Trophoblast cell (in vitro differentiated cells and primary cell): ENCODE measurements at places on chromosomes 4 and X.

DNA sequence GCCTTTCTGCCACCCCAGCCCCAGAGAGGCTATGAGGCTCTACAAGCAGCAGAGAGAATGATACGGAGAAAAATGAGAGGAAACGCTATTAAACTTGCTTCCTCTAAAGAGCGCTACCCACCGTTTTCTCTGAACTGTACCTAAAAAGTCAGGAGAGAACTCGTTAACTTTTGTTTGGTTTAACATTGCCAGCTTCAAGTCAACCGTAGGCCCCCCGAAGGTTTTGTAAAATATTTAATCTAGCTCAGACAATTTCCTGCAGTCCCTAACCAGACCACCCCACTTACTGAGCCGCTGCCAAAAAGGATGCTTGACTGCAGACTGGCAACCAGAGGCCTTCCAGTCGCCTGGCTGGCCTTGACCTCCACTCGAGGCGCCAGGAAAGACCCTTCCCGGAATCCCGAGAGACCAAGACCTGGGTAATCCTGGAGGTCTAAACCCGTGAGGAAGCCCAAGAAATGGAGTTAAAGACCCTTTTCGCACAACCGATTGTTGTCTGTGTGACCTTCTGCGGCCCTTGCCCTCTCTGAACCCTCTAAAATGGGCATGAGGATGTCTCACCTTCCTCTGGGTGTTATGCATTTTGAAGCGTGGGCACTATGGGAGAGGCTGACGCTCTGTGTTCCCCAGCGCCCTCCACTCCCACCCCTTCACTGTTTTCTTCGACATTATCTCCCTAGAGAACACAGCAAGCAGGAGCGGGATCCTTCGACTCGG lies 86.3 kb downstream of the BCOR start:
- DNase-seq: no peak

DNA sequence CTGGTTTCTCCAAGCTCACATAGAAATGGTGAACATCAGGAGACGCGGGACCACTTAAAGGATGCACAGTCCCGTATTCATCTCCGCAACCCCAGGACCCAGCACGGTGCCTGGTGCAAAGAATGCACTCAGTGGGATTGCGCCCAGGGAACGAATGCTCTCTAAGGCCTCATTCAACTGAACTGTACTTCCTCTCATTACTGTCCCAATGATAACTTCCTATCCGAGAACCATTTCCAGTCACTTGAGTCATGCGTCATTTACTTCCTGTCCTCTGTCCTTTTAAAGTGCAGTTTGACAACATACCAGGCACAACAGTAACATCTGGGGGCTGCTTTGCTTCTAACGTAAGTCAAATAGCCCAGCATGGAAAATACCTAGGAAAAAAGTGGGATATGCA lies 75.7 kb downstream of the RBM47 start:
- peak; percentile 74 for DNase-seq

DNA sequence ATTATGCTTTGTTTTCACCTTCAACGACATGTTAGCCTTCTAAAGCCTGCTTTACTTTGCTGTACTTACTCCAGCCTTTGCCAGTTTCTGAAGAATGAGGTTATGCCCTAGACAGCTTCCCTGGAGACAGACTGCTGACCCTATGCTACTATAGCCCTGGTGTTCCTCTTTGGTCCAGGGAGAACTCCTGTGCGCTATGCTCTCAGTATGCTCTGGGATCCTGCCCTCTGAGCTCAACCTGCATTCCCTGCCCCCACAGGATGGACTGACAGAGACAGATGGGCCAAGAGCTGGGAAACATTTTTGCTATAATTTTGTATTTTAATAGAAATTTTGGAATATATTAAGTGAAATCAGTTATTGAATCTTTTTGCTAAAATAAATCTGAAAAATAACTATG lies 425.9 kb downstream of the TMA16 start:
- no peak for DNase-seq

- no peak for DNase-seq
These were observed 236.6 kb downstream of the RASL11B start for GRCh38 chr4:53098681-53099121.

DNA sequence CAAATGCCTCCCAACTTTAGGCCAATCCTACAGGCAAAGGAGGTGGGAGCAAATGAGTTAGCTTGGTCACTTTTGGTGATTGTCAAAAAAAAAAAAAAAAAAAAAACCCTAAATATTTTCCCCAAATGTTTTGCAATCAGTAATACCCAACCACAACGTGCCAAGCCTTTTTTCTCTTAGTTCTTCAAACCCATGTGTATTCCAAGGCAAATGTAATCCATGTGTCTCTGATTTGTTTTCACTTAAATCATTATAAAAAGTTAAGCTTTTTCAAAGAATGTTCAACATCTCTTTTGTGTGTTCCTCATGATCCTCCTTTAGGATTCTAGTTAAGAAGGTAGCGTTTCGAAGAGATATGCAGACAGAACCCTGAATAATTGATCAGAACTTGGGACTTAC lies 328.4 kb downstream of the PAPSS1 start:
- no peak for DNase-seq

GRCh38 chrX:78119521-78120227 lies 15.6 kb downstream of the PGK1 start:
- DNase-seq: no peak

DNA sequence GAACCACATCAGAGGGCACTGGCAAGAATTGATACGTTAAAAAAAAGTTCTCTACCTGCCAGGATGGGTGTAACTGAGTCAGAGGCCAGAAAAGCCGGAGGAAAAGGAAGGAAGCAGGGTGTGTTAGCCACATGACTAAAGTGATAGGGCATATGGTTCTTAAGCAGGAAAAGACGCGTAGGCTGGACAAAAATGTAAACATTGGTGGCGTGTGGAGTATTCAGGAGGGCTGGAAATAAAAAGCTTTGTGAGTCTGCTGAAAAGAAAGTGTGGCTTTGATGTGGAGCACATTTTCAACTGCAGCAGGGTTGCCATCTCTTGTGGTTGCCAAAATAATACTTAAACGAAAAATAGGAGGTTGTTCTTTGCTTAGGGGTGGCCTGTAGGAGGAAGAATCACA lies 186.5 kb upstream of the RPL34 start:
- no peak for DNase-seq

- DNase-seq: no peak
These were observed 72.1 kb downstream of the AMOT start for GRCh38 chrX:112768563-112768962.

GRCh38 chr4:82770607-82771006 lies 28.0 kb downstream of the SCD5 start:
- no peak for DNase-seq

DNA sequence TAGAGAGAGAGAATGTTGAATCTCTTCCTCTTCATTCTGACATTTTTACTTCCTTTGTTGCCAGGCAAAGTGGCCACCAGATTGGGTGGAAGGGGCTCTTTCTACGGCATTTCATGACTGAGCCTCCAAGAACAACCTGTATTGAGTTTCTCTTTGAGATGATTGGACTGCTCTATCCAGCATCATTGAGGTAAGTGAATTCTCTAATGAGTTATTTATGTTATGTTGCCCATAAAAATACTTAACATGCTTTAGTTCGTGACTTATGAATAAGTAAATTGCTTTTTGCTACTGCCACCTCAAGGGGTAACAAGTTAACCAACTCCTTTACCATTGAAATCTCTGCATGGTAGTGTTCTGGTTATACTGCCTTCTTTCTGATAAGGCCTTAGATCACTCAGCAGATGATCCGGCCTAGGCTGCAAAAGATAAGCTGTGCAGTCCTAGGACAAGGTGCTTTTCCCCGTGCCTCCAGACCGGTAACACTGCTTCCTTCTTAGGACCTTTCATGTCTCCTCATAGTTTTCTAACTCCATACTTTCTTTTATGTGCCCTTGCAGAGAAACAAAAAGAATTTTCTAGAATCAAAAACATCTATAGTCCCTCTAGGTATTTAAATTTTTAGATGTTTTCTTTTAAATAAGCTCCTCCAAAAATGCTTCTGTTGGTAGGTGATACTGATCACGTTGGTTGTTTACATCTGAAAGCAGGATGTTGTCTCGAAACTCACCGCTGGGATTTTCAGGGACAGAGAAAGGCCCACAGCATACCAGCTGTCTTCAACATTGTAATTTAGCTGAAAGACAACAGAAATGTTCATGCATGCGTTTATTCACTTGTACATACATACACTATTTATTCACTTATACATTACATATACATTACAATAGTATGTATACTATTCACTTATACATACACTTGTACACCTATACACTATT lies 157.1 kb upstream of the RBPJ start:
- DNase-seq: peak; percentile 64

GRCh38 chr4:80091184-80091583 lies 18.2 kb upstream of the ANTXR2 start:
- no peak for DNase-seq

DNA sequence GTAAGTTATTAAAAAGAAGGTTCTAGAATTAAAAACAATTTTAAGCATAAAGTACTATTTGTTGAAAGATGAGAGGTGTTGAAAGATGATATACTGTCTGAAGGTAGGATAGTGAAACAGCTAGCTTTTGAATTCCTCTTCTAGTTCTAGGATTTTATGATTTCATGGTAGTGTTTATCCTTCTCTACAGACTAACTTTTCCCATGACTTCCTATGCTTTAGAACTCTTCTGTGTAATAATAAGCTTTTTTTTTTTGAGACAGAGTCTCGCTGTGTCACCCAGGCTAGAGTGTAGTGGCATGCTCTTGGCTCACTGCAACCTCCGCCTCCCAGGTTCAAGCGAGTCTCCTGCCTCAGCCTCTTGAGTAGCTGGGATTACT lies 96.0 kb upstream of the NUDT6 start:
- DNase-seq: no peak

DNA sequence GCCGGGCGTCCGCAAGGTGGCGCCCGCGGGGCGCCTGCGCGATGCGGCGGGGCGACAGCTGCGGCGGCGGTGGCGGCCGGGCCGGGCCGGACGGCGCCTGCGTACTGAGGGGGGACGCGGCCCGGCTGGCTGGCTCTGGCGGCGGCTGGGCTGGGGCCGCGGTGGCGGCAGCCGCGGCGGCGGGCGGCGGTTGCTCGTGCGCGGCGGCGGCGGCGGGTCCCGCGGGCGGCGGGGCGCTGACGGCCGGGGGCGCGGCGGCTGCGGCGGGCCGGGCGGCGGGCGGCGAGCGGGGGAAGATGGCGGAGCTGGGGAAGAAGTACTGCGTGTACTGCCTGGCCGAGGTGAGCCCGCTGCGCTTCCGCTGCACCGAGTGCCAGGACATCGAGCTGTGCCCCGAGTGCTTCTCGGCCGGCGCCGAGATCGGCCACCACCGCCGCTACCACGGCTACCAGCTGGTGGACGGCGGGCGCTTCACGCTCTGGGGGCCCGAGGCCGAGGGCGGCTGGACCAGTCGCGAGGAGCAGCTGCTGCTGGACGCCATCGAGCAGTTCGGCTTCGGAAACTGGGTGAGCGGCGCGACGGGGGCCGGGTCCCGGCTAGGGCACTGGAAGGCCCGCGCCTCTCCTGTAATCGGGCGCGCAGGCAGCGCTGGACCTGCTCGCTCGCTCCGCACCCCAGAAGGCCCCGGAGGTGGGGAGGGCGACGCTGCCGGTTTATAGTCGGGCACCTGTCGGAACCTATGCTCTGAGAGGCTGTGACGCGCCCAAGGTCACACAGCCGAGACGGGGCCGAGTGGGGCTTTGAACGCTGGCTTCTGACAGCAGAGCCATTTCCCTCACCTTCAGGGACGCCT lies at the start of gene TADA2B:
TADA2B (plus strand) TSS at position 89 of the 853 bp plus-strand sequence; CDS start at position 297, 208 bp downstream.
- peak; percentile 51 for DNase-seq

GRCh38 chr4:69518102-69518501 lies 22.4 kb upstream of the UGT2B4 start:
- DNase-seq: no peak

DNA sequence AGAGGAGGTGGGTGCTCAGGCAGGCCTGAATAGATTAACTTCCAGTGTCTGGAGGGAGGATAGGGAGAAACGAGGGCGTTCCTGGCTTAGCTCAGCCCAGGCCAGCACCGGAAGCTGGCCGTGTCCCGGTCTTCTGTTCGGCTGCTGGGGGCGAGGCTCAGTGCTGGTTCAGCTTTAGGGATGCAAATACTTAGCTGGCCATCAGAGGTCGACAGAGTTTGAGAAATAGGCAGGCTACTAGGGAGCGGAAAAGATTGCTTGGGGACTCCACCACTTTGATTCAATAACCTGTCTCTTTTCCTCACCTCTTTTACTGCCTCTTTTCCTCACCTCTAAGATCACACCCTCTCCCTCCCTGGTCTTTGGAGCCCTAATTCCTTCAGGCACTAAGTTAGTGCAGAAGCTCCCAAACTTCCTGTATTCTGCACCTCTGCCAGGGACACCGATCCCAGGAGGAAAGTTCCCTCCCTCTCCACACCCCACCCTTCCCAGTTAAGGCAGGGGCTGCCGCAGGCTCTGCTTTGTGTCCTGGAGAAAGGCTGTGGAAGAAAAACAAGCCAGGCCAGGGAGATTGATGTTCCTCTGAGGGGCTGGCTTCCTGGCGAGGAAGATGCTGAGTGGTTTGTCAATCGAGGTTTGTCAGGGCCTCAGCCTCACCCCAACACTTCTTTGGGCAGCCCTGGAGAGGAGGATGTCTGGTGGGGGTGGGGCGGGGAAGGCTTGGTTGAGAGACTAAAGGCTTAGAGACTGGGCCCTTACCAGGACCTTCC lies 6.0 kb upstream of the EFNB1 start:
- no peak for DNase-seq

- no peak for DNase-seq
These were observed 457.2 kb downstream of the NLGN4X start for GRCh38 chrX:5771441-5771840.

GRCh38 chr4:72631296-72631695 lies 62.3 kb upstream of the ADAMTS3 start:
- peak; percentile 64 for DNase-seq

DNA sequence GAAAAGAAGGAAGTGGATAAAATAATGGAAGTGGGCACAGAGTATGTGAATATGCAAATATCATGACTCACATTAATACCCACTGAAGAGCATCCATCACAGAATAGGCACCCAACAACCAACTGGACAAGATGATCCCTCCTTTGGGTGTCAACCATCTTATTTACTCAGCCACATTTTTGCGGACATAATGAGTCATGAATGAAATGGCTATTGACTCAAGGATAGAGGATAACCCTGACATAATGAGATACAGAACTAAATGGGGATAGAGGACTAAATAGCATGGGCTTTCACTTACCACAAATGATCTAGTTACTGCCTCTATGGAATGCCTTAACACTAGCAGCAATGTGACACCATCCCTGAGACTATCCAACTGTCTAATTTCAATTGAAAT lies 224.7 kb downstream of the ANTXR2 start:
- DNase-seq: no peak

GRCh38 chr4:40723728-40724127 lies 26.0 kb upstream of the NSUN7 start:
- DNase-seq: no peak

- no peak for DNase-seq
These were observed 141.0 kb downstream of the STK32B start for GRCh38 chr4:5192271-5192670.

GRCh38 chrX:85698921-85699320 lies 319.5 kb upstream of the POF1B start:
- DNase-seq: no peak
